IPS-NIHi11 (cell line): ENCODE measurements at places on chromosomes 3 and 15.

DNA sequence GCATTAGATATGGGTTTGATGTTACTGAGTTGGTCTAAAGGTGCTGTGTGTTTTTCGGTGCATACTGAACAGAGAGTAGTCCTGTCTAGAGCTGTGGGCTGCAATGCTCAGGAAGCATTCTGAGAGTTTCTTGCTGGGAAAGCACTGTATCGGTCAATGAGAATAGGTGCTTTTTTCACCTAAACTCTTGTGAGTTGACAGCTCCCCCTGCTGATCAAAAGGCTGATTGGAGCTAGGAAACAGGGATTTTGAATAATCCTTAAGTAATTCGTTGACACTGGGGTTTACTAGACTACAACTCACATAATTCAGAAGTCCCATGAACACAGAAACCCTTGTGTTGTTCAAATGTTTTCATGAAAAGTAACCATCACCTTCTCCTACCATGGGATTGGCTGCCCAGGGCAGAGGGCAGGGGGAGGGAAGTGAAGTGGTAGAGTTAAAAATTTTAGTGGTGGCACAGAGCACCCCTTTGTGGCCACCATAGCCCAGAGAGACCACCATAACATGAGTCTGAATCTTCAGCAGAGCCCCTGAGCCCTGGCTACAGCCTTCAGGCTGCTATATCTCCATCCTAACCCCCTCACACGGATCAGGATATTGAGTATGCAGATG, 13.0 kb upstream of the MANF start:
- peak; percentile 58 for DNase-seq

- no peak for DNase-seq
Observed at GRCh38 chr15:52556524-52557273, 12.1 kb downstream of the ARPP19 start.

DNA sequence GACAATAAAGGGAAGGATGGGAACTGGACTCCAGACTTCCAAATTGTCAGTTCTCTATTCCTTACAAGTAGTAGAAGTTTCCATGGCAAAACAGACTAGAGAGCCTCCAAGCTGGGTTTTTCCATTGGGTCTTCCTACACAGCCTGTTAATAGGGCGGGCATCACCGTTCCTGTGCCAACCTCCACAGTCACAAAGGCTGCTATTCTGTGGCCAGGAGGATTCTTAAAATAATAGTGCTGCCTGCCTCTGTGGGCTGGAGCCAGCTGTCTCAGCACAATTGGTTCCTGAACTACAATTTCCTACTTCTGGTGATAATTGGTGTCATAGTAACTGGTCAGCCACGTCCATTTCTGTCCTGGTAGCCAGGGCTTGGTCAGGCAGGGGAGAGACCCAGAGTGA, 38.6 kb downstream of the LYZL4 start:
- no peak for DNase-seq

DNA sequence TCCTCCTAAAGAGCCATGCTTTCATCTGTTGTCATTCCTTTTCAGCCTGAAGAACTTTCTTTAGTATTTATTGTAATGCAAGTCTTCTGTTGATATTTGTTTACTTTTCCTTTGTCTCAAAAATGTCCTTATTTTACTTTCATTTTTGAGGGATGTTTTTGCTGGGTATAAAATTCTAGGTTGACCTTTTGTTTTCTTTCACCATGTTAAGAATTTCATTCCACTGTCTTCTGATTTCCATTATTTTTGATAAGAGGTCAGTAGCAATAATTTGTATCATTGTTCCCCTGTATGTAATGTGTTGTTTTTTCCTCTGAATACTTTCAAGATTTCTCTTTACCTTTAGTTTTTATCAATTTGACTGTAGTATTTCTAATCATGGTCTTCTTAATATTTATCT, 91.1 kb downstream of the RSRC1 start:
- no peak for DNase-seq

- no peak for DNase-seq
Observed at GRCh38 chr15:67685008-67685599, 140.2 kb upstream of the SKOR1 start.

GRCh38 chr3:99920481-99921376, 103.1 kb downstream of the CMSS1 start:
- DNase-seq, result peak; percentile 46

DNA sequence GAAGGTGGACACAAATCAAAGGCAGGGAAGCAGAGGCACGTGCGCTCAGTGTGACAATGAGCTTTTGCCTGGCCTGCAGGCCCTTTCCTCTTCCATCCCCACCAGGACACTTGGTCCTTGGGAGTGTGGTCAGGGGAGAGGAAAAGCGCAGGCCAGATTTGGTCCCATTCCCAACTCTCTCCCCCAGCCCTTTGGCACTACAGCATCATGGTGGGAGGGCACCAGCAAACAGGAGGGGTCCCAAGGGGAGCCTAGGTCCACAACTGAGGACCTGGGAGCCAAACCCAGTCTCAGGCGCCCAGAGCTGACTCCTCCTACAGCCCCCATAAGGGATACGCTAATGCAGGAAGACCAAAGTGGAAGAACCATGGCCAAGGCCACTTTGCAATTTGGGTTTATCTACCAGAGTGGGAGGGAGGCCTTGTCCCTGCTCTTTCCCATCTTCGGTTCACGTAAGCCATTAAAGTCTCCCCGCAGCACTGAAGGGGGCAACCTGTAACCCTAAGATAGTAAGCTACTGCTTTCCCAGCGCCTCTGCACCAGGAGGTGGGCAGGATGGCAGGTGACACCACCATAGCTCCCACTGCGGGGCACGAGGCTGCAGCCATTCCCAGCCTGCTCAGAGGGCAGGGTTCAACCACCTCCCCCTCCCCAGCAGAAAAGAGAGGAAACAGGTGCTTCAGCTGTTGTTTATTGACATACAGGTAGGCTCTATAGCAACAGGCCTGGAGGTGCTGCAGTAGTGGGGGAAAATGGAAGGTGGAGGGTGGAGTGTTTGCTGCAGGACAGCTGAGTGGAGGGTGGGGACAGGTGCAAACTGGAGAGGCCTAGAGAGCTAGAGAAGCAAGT, 993 bp upstream of the GRAMD2A start:
- DNase-seq, result no peak

DNA sequence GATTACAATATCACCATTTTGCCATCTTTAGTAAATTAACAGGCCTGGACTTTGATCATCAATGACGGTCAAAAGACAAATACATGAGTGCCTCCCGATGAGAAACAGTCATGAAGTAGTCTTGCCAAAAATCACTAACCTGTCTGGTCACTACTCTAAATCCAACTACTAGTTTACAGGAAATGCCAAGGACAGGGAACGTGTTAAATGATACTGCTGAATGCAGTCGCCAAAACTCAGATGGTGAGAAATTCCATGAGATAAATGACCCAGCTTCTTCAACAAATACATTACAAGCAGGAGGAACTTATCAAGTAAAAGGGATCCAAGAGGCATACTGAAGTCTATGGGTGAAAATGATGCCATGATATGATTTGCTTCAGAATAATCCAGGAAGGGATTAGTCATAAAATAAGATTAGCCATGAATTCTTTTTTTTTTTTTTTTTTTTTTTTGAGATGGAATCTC, 35.8 kb upstream of the ATP13A3 start:
- DNase-seq, result no peak

DNA sequence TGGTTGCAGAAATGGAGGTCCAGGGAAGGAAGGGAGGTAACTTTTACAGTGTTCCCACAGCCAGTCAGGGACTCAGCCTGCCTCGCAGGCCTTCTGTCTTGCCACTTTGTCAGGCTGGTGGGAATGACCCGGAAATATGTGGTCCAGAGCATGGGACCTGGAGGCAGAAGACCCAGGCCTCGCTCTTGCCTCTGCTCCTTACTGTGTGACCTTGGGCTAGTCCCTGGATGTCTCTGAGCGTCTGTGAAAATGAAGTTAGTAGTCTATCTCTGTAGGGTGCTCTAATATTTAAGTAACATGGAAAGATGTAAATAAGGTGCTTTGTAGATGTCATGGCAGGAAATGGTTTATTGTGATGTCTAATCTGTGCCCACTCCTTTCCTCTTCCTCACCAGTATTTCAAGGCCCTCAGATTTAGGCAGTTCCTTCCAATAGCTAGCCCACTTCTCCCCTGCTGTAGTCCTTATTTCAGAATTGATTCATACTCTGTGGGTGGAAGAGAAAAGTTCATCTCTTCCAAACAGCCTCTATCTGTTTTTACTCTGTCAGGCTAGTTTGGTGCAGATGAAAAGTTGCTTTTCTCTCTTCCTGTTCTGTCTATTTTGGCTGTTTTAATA, 9.1 kb downstream of the CORO2B start:
- DNase-seq, result no peak
